ENCODE measurements at places on chromosomes 7 and 10.
A peak's percentile ranks its signal among the peaks of the same experiment; 100 is the strongest.

DNA sequence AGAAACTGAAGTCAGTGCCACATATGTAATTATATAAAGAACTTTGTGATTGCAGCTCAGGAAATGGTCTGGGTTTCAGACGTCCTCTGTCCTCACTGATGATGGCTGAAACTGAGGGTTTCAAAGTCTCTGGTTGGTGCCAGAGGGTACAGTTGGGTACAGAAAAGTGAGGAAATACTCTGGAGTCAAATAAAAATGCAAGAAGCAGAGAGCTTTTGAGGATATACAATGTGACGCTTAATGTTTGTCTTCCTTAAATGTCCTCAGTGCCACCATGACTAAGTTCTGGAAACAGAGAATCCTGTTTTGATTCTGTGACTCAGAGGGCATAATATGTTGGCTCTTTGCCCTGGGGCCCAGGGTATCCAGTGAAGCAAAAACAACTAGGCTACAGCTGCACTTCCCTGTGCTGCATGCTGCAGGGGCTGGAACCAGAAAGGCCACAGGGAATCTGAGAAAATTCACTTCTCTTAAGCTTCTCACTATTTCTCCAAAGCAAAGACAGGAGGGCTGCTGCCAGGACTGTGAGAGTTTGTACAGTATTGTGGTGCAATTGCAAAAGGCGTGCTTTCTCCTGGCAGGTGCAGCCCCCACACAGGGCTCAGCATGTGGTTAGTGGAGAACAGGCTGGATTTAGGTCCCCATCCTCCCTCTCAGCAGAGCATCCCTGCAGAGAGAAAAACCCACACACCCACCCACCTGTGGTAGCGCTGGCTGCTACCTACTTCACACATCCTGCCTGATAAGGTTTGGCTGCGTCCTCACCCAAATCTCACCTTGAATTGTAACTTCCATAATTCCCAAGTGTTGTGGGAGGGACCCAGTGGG, 169.5 kb upstream of the SVIL start:
- DNase-seq = no peak

GRCh38 chr7:130141161-130141883, 63.9 kb downstream of the TMEM209 start:
- DNase-seq = peak; percentile 70

DNA sequence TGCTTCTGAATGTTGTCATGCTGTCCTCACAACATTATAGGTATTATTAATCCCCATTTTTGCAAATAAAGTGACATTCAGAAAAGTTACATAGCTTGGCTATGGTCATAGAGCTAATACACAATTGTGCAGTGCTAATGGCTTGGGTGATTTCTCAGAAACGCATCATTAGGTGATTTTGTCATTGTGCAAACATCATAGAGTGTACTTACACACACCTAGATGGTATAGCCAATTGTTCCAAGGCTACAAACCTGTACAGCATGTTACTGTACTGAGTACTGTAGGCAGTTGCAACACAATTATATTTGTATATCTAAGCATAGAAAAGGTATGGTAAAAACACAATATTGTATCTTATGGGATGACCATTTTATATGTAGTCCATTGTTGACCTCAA, 91.0 kb downstream of the BTAF1 start:
- DNase-seq = no peak

- no peak for DNase-seq
Measured at GRCh38 chr7:122893486-122893885, 7.2 kb upstream of the CADPS2 start.

DNA sequence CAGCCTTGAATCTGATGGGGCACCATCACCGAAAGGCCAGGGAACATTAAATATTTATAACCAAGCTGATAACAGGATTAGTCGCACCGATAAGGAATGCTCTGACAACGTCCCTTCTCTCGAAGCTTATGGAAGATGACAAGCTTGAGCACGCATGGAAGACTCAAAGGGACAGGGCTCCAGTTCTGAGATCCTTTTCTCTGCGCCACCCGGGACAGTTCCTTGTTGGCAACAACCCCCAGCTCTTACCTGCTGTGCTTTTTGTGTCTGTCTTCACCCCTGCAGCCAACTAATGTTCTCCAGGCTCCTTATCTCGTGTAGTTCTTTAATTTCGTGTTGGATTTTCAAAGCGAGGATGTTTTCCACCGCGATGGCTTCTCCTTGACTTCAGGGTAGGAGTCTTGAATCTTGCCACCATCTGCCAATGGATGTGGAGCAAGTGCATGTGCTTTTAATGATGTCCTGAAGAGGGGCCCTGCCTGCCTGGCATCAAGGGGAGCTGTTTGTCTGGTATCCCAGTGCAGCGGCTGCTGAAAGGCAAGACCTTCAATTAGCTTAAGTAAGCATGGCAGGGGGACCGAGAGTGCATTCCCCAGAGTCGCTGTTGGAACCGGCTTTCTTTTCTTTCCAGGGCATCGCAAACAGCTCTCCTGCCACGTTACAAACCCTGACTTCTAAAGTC, 354 bp upstream of the FERD3L start:
- DNase-seq = no peak

- no peak for DNase-seq
Measured at GRCh38 chr7:136940122-136940521, 71.7 kb downstream of the CHRM2 start.

DNA sequence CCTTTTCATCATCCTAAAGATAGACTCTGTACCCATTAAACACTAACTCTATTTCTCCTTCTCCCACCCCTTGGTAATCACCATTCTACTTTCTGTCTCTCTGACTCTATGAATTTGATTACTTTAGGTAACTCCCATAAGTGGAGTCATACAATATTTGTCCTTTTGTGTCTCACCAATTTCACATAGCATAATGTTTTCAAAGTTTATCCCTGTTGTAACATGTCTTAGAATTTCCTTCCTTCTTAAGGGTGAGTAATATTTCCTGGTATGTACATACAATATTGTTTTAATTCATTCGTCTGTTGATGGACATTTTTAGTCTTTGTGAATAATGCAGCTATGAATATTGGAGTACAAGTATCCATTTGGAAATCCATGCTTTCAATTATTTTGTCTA, 50.9 kb upstream of the CDCA7L start:
- DNase-seq = no peak

DNA sequence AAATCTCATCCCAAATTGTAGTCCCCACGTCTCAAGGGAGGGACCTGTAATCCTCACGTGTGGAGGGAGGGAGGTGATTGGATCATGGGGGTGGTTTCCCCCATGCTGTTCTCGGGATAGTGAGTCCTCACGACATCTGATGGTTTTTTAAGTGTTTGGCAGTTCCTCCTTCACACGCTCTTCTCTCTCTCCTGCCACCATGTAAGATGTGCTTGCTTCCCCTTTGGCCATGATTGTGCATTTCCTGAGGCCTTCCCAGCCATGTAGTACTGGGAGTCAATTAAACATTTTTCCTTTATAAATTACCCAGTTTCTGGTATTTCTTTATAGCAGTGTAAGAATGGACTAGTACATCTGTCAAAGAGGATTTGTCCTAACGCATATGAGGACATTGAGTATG, 59.5 kb downstream of the RGS10 start:
- DNase-seq = no peak

DNA sequence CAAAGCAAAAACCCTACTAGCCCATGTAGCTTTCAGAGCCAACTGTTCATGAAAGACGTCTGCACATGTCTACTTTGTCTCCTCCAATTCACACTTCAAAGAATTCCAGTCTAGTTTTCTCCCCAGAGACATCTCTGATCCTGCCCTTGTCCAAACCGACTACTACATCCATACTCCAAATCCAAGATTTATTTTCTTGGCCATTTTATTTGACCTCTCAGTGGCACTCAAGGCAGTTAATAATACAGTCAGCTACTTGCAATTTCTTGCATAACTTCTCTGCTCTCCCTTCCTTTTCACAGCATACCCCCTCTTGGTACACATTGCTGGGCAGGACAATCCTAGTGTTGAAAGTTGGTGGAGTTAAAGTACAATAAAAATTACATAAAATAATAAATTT, 170.9 kb upstream of the INHBA start:
- no peak for DNase-seq

GRCh38 chr7:17682586-17682985, 257.7 kb downstream of the SNX13 start:
- DNase-seq = no peak

GRCh38 chr7:121006711-121007315, 18.3 kb downstream of the CPED1 start:
- DNase-seq = no peak

DNA sequence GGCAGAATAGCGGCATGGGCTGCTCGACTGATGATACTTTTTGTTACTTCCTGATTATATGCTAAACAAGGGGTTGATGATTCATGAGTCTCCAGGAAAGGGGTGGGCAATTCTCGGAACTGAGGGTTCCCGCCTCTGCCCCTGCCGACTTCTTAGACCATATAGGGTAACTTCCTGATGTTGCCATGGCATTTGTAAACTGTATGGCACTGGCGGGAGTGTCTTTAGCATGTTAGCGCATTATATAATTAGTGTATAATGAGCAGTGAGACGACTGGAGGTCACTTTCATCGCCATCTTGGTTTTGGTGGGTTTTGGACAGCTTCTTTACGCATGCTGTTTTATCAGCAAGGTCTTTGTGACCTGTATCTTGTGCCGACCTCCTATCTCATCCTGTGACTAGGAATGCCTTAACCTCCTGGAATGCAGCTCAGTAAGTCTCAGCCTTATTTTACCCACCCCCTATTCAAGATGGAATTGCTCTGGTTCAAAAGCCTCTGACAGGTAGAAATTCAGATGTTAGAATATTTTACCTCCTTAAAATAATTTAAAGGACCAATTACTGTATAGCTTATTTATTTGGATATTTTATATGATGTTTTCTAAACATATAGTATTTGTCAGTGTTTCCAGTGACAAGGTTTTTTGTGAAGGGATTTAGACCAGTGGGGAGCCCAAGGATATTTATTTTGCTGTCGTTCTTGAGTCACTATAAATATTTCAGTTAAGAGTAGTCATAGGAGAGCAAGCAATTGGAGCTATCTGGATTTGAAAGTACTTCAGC, 90.1 kb upstream of the PIK3CG start:
- DNase-seq = no peak

DNA sequence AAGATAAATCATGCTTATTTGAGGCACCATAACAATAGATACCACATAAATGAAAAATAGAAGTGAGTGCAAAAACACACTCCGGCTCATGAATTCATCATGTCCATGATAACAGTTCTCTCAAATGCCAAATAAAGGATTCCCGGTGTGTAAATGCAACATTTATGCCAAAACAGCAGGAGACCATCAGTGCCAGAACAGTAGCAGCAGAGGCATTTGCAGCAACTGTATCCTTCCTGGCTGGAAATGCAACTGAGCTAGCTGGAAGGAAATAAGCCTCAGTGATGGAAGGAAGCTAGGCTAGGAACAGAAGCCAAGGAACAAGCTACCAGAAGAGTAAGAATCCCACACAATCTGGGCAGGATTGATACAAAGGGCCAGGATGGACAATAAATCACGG, 79.9 kb upstream of the THSD7A start:
- no peak for DNase-seq

DNA sequence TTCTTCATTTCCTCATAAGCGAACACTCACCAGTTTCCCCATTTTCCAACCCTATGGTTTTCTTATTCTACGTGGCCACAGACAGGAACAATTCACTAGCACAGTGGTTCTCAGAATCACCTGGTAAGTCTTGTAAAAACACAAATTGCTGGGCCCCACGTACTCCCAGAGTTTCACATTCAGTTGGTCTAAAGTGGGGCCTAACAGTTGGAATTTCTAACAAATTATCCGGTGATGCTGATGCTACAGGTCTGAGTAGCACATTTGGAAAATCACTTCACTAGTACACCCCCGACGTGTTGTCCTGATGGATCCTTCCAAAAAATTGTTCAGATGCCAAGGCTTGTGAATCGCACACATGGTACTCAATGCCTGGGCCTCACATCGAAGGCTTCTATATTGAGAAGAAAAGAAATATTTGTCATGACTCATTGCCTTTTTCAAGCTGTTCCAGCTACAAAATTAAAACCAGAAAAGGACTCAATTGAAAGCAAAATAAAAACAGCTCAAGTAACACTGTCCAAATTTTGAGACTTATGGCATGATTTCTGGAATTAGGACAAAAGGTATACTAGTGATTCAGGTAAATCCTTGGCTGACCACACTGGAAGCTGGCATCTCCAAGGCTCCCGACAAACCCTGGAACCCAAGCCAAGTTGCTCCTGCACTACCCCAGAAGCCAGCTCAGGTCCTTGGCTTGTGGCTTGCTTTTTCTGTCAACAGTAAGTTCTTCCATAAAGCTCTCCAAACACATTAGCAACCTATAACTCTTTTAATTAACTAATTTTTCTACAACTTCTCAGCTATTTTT, 12.9 kb upstream of the VIM start:
- DNase-seq = no peak

DNA sequence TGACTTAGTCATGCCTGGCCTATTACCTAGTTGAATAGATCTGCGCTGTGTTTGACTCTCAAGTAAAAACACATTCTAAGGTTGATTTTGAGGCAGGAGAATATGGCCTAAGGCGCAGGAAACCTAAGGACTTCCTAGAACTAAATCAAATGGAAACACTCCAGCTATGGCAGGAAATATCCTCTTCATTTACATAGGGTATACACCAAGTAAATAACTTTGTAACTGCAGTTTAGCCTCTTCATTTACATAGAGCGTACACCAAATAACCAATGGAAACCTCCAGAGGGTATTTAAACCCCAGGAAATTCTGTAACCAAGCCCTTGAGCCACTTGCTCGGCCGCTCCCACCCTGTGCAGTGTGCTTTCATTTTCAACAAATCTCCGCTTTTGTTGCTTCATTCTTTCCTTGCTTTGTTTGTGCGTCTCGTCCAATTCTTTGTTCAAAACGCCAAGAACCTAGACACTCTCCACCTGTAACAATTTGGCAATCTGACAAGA, 35.6 kb upstream of the XRCC2 start:
- no peak for DNase-seq

DNA sequence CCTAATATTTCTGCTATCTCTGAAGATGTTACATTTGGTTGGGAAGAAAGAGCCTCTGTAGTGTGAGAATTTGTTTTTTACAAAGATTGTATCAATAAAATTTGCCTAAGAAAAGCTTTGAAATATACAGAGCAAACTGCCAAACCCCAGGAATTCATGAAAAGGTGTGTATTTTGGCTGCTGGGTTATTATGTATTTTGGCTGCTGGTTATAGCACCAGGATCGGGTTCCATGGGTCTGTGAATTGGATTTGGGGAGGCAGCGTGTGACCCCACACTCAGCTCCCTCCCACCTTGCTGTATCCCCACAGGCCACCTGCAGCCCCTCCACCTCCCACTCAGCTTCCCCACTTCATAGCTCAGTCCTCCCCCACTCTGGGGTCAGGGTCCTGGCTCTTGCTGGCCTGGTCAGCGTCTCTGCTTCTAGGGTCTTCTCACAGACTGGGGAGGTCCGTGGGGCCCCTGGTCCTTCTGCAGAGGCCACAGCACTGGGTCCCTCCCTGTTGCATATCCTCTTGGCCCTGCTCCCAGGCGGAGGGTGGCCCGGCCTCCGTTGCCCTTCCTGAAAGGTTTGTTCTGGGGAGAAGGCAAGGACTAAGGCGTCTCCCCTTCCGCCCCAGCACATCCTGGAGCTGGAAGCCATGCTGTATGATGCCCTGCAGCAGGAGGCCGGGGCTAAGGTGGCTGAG, 24.0 kb upstream of the DPYSL4 start:
- no peak for DNase-seq

Measured in anterior cingulate cortex (tissue), 58 donors.